Vein endothelial cell (primary cell): ENCODE measurements at places on chromosomes 11 and 22. TPM values are rescaled to one million over a fixed set of nuclear protein-coding genes. Genes with fewer than 3 reads are reported as not detected.

MYOD1 gene
- not detected in 2 replicates for total RNA-seq

DDI1 gene
- total RNA-seq, result not detected in 2 replicates

OR2AG2 gene
- 0.29 and 0.33 TPM in 2 replicates for total RNA-seq

MMP27 gene
- not detected in 2 replicates for total RNA-seq

UPK3A gene
- not detected in 2 replicates for total RNA-seq

OLFML1 gene
- total RNA-seq, result not detected in 2 replicates
